ENCODE measurements at places on chromosomes 16 and 17.

DNA sequence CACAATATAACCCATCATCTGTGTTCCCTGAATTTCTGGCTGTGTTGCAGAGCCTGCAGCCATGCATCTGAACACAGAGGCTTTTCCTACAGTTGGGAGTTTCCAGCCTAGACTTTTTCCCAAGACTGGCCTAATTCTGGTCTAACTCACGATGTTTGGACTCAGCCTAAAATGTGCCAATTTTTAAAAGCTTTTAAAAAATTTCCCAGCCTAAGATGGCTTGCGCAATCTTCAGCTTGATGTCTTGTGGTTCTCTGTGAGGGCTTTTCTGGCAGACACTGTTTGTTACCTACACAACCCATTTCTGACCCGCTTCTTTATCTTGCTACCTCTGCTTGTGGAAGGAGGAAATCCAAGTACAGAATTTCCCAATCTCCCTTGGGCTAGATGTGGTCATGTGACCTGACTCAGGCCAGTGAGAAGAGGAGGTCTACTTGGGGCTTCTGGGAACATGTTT lies 72.7 kb upstream of the GAS7 start:
- DNase-seq = no peak

DNA sequence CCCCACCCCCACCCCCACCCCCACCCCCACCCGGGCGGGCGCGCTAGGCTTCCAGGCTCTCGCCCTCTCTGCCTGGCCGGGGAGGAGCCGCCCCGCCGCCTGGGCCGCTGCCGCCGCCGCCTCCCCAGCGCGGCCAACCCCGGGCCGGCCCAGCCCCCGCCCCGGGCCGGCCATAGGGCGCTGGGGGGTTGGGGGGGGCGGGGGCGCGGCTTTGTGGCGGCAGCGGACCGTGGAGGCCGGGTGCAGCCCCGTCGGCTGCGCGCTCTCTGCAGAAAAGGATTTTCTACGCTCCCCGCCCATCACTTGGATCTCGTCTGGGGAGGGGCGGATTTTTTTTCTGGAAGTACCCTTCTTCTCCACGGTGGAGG lies 230.9 kb downstream of the MRTFB start:
- no peak for DNase-seq

- DNase-seq = no peak
Observed at GRCh38 chr17:20779521-20779920, 200.0 kb downstream of the CDRT15L2 start.

DNA sequence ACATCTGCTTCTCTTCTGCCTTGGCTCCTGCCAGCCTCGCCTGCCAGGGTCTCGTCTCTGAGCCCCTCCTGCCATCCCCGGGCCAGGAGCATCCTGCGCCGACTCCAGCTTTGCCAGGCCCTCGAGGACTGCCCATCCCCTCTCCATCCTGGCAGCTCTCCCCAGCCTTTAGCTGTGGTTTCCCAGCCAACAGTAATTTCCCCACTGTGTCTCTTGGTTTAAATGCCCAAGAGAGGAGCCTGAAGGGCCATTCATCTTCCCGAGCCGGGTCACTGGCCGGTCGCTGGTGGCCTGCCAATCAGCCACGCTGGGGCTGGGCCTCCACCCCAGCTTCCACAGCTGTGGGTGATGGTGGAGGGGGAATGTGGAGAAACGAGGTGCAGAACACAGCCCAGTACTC lies 47.8 kb downstream of the MRC2 start:
- no peak for DNase-seq

- DNase-seq = no peak
Observed at GRCh38 chr16:68005786-68006286, 6.6 kb upstream of the DPEP2 start.

- DNase-seq = no peak
Observed at GRCh38 chr16:25395528-25395927, 137.9 kb upstream of the ZKSCAN2 start.

DNA sequence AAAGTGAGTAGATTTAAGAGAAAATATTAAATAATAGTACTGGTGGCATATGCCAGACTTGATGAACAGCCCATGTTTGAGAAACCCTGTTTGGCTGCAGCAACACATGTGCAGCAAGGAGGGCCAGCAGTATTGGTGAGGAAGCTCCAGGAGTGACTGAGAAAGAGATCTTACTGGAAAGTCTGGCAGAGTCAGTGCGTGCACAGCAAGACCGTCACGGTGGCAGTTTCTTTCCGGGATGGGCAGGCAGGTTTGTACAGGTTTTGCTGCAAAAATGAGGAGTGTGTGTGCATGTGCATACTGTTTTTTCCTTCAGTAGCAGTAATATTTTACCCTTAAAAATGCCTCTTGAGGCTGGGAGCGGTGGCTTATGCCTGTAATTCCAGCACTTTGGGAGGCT lies 41.4 kb downstream of the KSR1 start:
- DNase-seq = no peak

GRCh38 chr16:5216441-5217080 lies 119.0 kb upstream of the EEF2KMT start:
- DNase-seq = no peak

DNA sequence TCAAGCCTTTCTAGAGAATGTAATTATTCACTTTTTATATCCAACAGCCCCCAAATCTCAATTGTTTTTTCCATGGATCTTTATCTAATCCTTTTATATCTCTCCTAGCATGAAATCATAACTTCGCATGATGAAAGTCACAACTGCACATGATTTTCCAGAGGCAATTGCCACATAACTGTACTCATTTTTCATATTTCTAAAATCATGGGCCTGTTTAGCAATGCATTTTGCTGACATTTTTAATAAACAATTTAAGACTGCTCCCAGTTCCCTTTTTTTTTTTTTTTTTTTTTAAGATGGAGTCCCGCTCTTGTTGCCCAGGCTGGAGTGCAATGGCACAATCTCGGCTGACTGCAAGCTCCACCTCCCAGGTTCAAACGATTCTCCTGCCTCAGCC lies 83.5 kb downstream of the VMP1 start:
- no peak for DNase-seq

DNA sequence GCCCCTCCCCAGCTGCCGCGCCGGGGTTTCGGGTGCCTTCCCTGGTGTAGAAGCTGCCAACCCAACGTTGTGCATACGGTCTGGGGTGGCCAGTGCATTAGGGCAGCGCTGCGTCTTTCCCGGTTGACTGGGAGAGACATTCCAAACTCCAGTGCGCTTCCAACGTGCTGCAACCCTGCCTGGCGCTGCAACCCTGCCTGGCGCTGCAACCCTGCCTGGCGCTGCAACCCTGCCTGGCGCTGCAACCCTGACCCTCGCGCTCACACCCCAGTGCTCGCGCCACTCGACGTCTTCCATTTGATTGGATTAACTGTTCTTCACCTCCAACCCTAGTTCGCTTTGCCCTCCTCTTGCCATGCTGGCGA lies 488 bp upstream of the HAP1 start:
- DNase-seq = no peak

DNA sequence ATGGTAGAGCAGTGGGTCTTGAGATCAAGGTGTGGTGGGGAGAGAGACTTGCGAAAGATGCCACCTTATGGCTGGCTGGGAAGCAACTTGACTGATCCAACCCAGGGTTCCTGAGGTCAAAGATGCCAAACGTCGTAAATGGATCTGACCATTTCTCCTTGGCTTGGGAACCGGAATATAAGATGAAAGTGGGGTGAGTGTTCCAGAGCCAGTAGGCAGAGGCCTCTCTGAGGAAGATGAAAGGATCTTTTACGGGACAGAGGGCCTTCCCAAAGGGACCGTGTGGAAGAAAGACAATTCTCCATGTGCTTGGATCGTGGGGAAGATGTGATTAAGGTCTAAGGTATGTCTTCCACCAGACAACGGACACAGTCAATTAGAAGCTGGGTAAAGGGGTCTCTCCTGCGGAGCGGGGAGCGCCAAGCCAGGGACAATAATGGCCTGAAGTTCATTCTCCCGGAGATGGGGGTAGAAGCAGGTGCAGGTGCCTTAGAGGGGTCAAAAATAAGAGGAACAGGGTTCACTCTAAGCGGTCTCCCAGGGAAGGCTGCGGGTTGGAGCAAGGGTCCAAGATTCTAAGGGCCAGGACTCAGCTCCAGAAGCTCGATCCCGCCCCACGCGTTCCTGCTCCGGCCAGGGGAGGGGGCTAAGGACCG lies 800 bp downstream of the FXR2 start:
- no peak for DNase-seq

GRCh38 chr16:4318451-4318910 lies 2.6 kb downstream of the GLIS2 start:
- no peak for DNase-seq
